ENCODE measurements at places on chromosomes 6 and 20.

GRCh38 chr6:146949425-146949824, 254.8 kb upstream of the STXBP5 start:
- no peak for DNase-seq

GRCh38 chr6:132214716-132215115, 186.6 kb downstream of the MOXD1 start:
- no peak for DNase-seq

- no peak for DNase-seq
Observed at GRCh38 chr20:32906200-32906599, 47.5 kb downstream of the EFCAB8 start.

GRCh38 chr6:66361886-66362285, 654.9 kb upstream of the EYS start:
- no peak for DNase-seq

DNA sequence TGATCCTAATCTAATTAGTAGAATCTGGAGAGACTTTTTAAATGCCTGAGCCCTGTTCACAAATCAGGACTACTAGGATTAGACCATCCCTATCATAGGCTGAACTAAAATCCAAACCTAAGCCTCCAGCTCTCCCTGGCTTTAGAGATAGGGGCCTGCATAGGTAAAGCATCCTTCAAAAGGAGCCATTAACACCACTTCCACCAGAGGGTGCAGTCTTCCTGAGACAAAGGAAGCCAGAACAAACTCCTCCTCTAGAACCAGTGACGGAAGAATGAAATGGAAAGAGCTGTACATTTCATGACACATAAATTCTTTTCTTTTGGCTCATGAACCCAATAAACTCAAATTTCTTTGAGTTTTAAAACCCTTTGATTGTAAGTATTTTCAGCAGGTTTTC, 291.2 kb upstream of the ADGRB3 start:
- peak; percentile 21 for DNase-seq

DNA sequence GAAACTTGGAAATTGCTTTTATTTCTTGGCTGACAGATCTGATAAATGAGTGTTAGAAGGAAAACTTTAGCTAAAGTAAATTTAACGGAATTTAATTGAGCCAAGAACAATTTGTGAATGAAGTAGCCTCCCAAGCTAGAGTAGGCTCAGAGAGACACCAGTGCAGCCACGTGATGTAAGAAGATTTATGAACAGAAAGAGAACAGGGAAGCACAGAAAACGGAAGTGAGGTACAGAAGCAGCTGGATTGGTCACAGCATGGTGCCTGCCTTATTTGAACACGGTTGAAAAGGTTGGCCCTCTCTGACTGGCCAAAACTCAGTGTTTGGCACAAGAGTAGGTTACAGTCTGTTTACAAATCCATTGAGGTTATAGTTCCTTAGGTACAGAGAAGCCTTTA, 29.5 kb upstream of the IFNGR1 start:
- DNase-seq = peak; percentile 61

GRCh38 chr6:96715608-96716007, 121.7 kb downstream of the GPR63 start:
- DNase-seq = no peak

- no peak for DNase-seq
Observed at GRCh38 chr6:91358986-91359385, 772.1 kb upstream of the MAP3K7 start.

DNA sequence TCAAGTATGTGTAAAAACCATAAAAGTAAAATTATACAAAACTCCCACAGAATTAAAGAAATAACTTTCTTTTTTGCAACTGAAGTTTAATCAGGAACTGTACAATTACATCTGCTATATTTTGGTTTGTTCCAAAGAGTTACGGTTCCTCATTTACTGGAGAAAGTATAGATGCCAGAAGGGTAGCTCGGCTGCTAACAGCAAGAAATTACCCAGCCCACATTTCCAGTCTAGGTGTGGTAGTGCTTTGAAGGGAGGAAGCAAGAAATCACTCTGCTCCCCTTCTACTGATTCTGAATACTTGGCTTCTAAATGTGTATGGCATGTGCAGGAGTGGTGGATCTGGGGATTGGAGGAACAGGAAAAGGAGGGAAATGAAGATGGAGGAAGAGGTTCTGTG, 441.3 kb downstream of the CDC5L start:
- peak; percentile 17 for DNase-seq

DNA sequence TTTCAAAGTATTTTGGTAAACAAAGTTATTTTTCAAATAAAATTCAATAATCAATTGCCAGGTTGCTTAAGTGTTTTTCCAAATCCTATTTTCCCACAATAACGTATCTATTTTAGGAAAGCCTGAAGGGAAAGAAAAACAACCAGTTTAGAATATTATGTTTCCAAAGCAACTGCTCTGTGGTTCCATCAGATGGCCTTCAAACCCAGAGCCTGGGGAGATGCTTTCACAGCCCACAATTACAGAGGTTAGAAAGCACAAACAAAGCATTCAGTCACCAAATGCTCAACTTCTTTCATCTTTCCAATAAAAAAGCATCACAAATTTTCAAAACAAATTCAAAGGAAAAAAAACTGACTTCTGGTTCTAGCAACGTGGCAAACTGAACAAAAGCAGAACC, 66.0 kb downstream of the ELOVL5 start:
- no peak for DNase-seq

DNA sequence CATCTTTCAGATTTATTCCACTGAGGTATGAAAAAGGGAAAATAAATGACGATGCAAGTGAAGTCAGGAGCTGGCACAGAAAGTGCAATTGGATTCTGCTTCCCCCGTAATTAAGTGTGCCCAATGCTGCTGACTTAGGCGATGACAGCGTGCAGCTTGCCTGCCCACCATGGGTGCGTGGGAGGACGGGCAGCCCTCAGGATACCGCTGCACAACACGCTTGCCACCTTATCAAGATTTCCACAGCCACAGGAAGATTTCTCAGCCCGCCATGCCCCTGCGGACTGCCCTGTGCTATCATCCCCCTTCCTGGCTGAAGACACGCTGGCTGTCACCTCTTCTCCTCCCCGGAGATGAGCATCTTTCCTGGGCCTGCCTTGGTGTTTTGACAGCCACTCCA, 103.3 kb upstream of the BACH2 start:
- no peak for DNase-seq

GRCh38 chr6:119306396-119306968, 43.1 kb downstream of the MAN1A1 start:
- no peak for DNase-seq

GRCh38 chr20:54194724-54195438, 13.0 kb upstream of the PFDN4 start:
- no peak for DNase-seq

DNA sequence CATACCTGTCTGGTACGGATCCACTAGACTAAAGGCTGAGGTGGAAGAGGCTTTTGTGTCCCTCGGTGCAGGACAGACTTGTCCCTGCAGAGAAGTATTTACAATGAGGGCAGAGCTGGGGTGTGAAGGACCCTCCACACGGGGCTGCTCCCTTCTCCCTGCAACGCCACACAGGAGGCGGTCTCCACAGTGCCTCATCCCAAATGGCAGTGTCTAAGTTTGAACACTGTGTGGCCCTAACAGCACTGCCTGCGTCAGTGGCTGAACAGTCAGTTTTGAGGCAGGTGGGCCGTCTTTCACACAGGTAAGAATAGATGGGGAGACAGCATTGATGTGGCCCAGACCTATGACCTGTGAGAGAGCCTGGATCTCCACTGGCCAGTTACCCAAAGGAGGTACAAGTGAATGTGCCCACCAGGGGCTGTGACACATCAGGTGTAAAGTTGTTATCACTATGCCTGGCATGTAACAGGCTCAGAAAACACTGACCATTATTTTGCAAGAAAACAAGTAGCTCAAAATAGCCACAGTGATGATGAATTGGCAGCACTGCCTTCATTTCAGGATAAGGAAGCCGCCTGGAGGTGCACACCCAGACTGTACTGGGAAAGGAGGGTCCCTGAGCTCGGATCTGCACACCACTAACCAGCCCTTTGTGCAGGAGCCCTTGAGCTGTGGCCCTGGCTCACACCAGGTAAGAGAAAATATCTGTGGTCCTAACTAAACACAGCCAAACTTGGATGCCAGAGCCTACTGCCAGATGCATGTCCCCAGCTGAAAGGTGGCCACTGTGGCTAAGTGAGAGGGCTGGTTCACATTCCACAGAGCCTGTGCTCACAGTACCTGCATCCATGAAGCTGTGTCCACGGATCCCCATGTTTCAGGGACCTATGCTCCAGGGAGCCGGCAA, 246.7 kb downstream of the DLL1 start:
- no peak for DNase-seq

DNA sequence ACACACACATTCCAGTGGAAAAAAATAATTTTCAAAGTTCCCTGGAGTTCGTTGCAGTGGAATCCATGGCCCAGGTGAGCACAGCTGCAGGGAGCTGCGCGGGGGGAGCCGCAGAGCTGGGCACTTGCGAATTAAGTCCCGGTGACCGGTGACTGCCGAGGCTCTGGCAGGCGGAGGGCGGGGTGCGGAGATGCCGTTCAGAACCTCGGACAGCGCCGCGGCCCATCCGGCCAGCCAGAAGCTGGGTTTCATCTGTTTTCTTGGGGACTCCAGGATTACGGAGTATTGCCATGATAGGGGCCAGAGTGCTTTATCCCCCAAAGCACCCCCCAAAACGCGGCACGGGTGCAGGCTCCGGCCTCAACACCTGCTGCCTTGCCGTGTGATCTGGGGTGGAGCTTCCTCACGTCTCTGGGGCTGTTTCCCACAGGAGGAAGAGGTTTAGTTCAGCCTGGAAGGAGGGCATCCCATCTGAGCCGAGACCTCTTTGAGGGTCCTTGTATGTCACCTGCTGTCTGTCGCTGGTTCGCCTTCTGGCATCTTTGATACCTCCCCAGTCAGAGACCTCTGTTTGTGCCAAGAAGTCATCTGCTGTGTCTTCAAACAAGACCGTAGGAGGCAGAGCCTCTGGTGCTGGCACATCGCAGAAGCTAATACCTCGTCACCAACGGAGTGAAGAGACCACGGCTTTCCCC, 99.4 kb downstream of the YTHDF1 start:
- no peak for DNase-seq

GRCh38 chr6:20217891-20218290, 5.6 kb upstream of the MBOAT1 start:
- DNase-seq = peak; percentile 24

- no peak for DNase-seq
Observed at GRCh38 chr6:149450679-149451375, 34.0 kb downstream of the ZC3H12D start.

DNA sequence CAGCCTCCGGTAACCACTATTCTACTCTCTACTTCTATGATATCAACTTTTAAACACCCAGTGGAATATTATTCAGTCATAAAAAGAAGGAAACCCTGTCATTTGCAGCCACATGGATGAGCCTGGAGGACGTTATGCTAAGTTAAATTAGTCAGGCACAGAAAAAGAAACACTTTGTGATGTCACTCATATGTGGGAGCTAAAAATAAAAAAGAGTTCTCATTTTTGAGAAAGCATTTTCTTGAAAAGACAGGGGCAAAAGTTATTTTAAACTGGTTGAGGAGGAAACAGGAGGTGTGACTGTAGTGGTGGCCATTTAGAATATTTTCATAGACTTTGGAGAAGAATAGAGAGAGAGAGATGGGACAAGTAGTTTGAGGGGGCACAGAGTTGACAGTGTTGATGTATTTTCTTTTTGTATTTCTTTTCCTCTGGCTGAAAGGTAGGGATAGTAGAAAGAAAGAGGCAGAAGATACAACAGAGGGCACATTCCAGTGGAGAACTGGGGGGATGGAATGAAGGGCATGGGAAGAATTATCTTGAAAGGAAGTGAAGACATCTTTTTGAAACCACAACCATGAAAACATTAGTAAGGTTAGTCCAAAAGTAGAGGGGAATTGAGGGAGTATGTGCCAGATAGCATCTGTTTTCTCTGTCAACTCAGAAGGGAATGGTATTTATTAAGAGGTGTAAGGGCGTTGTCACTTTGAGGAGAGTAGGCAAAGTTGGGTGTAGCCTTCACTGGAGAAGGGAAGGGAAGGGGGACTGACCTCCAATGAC, 181.3 kb upstream of the GMDS start:
- peak; percentile 7 for DNase-seq

- peak; percentile 45 for DNase-seq
Observed at GRCh38 chr6:41040101-41040939, 1.3 kb upstream of the UNC5CL start.

DNA sequence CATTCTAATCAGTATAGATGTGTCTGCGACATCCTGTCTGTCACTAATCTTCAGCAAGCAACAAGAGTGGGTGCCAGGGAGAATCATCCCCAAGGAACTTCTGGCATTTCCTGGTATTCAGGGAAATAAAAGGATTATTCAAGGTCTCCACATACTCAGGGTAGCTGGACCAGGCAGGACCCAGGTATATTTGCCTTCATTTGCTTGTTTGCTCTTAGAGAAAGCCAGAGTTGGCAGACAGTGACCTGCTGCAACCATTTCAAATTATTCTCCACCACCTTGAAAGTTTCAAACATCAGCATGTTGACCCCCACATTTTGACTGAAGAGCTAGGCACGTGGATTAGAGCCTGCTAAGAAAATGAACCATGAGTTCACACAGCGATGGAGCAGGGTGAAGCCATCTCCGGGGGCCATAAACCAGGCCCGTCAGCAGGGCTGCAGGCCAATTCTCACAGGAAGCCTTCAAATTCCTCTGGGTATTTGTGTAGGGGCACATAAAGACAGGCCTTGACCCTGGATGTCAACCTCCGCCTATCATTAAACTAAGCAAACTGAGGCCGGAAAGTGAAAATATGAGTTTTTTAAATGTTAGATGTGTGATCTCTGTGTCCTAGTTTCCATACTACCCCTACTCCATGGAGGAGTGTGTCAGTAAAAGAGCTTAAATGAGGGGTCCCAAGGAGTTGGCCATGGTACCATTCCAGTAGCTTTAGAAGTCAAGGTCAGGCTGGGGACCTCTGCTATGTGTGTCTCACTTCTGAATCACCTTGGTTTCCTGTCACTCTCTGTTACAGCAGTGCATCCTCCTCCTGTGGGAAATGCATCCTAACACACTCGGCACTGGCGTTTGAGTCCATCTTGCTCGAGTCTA, 32.9 kb downstream of the TRAM2 start:
- no peak for DNase-seq

GRCh38 chr6:159640322-159640721, 52.7 kb downstream of the SOD2 start:
- DNase-seq = no peak

GRCh38 chr6:21441386-21441785, 152.2 kb upstream of the SOX4 start:
- DNase-seq = peak; percentile 23

DNA sequence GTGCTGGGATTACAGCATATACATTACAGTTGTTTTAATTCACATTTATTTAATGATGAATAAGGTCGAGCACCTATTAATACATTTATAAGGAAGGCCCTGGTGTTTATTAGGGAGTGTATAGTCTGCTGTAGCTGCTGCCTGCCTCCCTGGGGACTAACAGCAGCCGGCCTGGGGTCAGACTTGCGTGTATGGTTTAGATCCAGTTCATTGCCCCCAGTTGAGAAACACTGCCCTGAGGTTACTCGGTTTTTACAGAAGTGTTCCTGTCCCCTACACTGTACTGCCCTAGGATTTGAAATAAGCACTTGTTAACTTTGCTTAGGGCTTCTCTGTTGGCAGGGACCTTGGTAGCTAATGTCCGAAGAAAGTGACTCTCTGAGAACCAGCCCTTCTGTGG, 4.0 kb downstream of the TTPAL start:
- no peak for DNase-seq

Data from suppressor macrophage treated with lipopolysaccharide for 4 hours (primary cell).